ENCODE measurements at places on chromosomes 3 and 15.
A peak's percentile ranks its signal among the peaks of the same experiment; 100 is the strongest.

GRCh38 chr3:49903451-49904424 is at the start of gene MST1R:
TSS of gene MST1R (minus strand) at chr3:49903873. CDS start at chr3:49903609, 264 bp downstream.
- peaks cover 19% of the 10 kb centered on the region for H3K4me1 ChIP-seq
- H3K36me3 ChIP-seq: peaks cover 2% of the 10 kb centered on the region
- DNase-seq: peak; percentile 61
- H3K27me3 ChIP-seq: no peaks in the 10 kb centered on the region
- H3K4me3 ChIP-seq: peak within 1 kb of the TSS; percentile 76
- H3K27ac ChIP-seq: peak within 1 kb of the TSS; percentile 62

GRCh38 chr3:66195347-66195783 is 25.4 kb upstream of the SLC25A26 start:
- H3K4me1 ChIP-seq: no peaks in the 10 kb centered on the region
- H3K4me3 ChIP-seq: no peak overlapping the region
- H3K27ac ChIP-seq: no peak overlapping the region
- H3K36me3 ChIP-seq: no peaks in the 10 kb centered on the region

DNA sequence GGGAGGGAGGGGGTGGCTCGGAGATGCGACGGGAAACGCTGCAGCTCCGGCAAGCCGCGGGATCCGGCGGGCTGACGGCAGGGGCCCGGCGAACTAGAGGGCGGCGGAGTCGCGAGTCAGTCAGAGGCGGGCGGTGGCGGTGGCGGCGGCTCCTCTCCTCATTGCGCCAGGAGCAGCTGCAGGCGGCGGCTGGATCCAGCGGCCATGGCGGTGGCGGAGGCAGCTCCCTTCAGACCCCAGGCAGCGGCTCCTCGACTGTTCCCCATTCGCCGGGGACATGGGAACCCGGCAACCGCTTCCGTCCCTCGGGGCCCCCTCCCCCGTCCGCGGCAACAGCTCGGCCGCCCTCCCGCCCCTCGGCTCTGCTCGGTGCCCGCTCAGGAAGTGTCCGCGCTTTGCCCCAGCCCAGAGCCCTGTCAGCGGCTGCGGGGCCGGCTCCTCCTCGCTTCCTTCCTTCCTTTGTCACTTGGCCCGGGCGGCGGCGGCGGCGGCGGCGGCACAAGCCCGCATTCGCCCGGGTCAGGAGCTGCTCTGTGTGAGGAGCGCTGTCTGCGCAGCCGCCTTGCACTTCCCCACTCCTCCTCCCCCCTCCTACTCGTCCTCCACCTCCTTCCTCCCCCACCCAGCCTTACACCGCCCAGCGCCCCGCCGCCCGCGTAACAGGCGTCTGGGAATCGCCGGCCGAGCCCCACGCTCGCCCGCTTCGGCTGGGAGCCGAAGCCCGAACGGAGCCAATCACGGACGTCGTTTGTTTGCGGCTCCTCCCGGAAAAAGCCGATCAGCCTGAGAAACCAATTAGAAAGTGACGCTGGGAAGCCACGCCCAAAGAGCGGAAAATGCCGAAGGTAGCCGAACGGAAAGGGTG is at the start of gene GSK3B:
GSK3B (minus strand) TSS at position 537 of the 865 bp plus-strand sequence. CDS start 1,013 bp downstream, outside the sequence.
- peak; percentile 100 for DNase-seq
- no peaks in the 10 kb centered on the region for H3K27me3 ChIP-seq
- H3K4me3 ChIP-seq: no peak within 1 kb of the TSS
- H3K36me3 ChIP-seq: peaks cover 25% of the 10 kb centered on the region
- peaks cover 29% of the 10 kb centered on the region for H3K4me1 ChIP-seq

DNA sequence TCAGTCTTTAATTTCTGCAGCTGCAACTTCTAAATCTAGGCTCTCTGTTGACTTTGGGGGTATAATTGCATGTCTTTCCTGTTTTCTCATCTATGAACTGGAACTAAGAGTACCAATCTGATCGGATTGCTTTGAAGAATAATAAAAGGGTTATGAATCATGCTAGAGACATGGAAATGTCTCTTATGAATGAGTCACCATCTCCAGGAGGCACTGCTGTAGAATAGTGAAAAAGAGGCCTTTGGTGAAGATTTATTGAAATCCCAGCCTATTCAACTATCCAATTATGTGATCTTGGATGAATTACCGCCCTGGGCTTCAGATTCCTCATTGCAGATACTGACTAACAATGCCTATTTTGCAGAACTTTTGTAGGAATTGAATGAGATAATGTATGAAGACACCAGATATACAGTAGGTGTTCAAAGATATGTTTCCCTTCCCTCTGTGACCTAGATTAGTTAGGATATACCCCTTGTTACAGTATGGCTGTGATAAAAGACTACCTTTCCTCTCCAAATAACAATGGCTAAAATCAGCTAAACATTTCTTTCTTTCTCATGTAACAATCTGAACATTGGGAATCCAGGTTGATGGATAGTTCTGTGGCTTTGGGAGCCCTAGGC is 11.5 kb upstream of the CMTM8 start:
- no peak overlapping the region for H3K27ac ChIP-seq
- H3K4me3 ChIP-seq: no peak overlapping the region
- H3K4me1 ChIP-seq: no peaks in the 10 kb centered on the region
- no peaks in the 10 kb centered on the region for H3K36me3 ChIP-seq

GRCh38 chr15:95549168-95549738 is 781.2 kb upstream of the NR2F2 start:
- no peaks in the 10 kb centered on the region for H3K36me3 ChIP-seq
- H3K4me1 ChIP-seq: no peaks in the 10 kb centered on the region
- no peak for DNase-seq
- H3K27me3 ChIP-seq: peaks cover 25% of the 10 kb centered on the region
- H3K27ac ChIP-seq: no peak overlapping the region
